ENCODE measurements at places on chromosomes 2 and 18. TPM values are rescaled to one million over a fixed set of nuclear protein-coding genes. Genes with fewer than 3 reads are reported as not detected.

DNA sequence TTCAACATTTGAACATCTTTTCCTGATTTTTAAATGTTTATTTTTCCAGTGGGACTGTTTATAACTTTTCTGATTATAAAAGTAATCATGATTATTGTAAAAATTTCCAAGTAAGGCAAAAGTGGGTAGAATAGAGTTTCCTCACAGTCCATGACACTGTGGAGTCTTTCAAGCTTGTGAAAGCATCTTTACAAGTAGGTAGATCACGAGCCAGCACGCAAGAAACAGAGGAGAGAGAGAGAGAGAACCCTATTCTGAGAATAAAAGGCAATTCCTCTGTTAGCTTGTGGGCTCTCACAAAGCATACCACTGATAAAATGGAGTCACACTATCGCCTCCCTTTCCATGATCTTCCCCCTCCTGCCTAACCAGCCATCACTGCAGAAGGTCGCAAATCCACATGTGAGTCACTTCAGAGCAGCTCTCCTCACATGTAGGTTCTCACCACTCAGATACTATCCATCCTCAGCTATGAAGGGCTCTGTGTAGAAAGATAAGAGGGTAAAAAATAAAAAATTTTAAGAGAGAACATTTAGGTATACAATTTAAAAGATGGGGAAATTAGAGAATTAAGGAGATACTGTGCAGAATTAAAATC, 40.3 kb downstream of the AAK1 start:
- no peak for DNase-seq

DNA sequence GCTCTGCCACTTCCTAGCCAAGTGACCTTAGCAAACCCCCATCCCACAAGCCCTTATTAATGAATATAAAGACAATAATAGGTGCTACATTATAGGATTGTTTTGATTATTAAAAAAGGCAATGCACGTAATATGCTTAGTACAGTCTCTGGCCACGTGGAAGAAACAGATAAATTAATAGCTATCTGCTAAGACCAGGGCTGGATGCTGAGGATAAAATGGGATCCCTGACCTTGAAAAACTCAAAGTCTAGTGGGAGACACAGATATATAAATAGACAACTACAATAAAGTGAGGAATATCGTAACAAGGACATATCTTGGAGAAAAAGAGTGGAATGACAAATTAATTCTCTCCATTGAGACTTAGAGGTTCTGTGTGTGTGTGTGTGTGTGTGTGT, 29.9 kb upstream of the PARD3B start:
- no peak for DNase-seq

DNA sequence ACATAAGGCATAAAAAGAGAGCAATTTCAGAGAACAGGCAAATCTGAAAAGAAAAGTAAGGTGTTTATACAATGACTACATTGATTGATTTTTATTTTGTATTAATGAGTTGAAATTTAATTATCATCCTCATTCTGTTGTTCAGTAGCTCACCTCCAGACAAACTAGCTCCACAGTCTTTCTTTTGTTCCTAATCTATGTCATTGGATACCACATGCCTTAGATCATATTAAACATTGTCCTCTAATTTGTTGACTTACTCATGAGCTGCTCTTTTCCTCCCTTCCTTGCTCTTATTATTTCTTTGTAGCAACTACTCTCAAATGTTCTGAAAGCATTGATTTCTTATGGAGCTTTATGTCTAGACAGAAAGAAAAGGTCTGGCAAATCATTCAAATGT, 185.5 kb upstream of the ZSWIM2 start:
- no peak for DNase-seq

DNA sequence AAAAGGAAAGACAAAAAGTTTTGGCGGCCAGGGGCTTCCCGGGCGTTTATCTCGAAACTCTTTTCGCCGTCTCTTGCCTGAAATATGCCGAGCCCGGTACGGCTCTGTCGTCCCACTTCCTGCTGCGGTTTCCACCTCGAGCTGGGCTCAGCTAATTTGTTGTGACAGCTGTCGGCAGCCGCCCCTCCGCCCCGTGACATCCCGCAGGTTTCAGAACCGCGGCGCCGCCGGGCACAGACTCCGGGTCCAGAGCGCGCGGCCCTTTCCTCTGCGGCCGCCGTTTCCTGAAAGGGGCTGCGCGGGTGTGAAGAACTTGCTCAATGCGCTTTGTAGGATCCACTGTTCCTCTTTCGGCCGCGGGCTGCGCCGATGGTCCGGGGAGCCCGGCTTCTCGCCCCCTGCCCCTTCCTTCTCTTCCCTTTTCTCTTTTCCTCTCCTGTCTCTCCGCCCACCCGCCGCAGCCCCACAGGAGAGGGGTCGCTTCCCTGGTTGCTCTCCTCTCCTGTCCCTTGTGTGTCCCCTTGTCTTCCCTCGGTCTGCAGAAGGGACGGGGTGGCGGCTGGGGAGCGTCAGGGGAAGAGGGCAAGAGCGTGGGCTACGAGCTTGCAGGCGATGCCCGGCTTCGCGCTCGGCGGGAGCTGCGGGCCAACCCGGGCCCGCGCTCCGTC, 648 bp downstream of the ARID5A start:
- peak; percentile 85 for DNase-seq

Gene CCDC74B
- total RNA-seq, result 0.64 TPM

DNA sequence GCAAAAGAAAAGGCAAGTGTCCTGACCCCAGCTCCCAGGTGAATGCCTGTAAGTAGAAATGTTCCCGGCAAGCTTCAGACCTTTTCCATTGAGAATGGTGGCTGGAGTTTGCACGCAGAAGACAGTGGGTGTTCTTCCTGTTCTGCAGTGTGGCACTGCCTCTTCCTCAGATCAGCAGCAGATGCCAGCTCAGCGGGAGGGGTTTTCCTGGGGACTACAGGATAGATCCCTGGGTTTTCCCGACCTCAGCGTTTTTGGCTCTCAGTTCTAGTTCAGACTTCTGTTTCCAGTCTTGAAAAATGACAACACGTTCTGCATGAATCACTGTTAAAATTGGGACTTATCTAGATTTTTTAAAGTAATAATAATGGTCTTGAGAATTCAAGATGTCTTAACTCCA, 39.2 kb downstream of the GRHL1 start:
- peak; percentile 70 for DNase-seq

- DNase-seq, result no peak
Observed at GRCh38 chr2:227376656-227377396, 2.3 kb downstream of the TM4SF20 start.

Gene MAPRE3
- total RNA-seq, result 52.4 TPM

Gene FOXD4L1
- total RNA-seq, result not detected

- no peak for DNase-seq
Observed at GRCh38 chr18:67726882-67727281, 210.4 kb upstream of the DSEL start.

GRCh38 chr18:69102959-69103358, 297.7 kb upstream of the DOK6 start:
- no peak for DNase-seq

DNA sequence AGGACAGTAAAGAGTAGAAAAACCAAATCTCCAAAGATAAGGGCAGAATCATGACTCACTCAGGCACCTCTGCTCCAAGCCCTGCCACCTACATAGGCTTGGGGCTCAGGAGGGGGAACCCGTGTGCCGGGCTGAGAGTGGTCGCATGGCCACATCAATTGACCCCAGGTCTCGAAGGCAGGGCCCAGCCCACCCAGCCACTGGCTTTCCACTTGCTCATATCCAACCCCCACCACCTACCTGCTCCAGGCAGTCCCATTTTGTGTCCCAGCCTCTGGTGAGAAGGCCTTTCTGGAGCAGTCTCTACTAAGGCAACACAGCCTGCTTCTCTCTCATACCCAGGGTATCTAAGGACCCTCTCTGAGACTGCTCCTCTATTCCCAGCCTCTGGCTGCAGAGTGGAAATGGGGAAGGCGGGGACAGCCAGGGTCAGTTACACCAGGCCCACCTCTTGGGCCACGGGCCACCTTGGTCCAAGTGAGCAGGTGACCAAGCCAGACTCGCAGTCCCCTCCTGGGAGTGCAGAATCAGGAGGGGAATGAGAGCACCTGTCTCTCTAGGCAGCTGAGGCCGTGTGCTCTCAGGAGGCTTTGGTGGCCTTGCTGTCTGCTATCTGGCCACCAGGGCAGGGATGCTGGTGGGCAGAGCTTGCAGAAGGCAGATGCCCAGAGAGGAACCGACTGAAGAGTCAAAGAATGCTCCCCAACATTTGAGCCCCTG, 20.8 kb downstream of the TFCP2L1 start:
- no peak for DNase-seq

Gene SCTR
- 1.0 TPM for total RNA-seq

DNA sequence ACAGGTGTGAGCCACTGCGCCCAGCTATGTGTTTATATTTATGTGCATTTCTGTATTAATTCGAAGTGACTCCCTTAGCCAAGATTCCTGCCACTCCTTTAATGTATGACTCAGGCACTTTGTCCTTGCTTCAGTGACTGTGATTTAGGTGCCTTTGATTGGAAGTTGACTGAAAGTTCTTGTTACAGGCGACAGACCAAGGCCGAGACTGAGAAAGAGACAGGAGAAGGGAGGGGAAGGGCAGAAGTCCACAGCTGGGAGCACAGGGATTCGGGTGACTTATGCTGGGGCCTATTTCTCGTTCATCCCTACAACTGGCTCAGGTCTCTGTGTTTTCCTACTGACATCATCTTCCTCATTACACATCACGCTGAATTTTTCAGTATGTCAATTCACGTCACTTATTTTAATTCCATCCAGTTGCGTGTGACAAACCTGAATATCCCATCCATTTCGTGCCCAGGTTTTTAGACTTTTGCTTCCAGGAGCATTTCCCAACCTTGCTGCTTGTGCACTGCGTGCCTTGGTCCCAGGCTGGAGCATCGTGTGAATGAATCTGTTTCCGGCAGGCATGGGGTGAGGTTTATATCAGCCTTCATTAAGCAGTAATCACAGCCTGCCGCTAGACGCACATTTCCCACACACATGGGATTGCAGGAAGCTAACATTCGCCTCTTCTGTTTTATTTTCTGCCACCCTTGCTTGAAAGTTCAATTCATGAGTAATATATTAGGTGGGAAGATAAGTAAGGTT, 42.4 kb downstream of the TMEM18 start:
- no peak for DNase-seq

GRCh38 chr2:37588316-37588777, 83.1 kb downstream of the CDC42EP3 start:
- DNase-seq, result no peak

DNA sequence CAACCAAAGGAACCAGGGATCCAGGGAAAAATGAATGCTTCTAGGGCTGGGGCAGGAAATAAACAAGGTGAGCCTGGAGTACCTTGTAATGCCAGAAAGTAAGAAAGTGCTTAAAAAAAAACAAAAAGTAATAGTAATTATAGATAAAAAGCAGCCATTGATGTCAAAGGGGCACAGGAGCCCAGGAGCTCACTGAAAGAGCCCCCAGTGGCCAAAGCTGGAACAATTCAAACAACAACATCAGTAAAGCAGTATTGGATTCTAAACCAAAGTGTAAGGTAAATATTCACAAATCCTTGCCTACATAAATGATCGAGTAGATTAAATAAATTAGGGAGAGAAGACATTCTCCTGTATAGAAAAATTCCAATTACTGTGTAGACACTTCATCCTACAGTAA, 114.3 kb upstream of the ARL4C start:
- no peak for DNase-seq

Measured in left ventricle myocardium superior (tissue), 1 donor.